ENCODE measurements at places on chromosomes 1 and 21.

GRCh38 chr1:207388721-207389120 lies 65.4 kb upstream of the CR2 start:
- DNase-seq = no peak

GRCh38 chr21:31838586-31839355 lies 34.0 kb upstream of the HUNK start:
- DNase-seq = no peak

DNA sequence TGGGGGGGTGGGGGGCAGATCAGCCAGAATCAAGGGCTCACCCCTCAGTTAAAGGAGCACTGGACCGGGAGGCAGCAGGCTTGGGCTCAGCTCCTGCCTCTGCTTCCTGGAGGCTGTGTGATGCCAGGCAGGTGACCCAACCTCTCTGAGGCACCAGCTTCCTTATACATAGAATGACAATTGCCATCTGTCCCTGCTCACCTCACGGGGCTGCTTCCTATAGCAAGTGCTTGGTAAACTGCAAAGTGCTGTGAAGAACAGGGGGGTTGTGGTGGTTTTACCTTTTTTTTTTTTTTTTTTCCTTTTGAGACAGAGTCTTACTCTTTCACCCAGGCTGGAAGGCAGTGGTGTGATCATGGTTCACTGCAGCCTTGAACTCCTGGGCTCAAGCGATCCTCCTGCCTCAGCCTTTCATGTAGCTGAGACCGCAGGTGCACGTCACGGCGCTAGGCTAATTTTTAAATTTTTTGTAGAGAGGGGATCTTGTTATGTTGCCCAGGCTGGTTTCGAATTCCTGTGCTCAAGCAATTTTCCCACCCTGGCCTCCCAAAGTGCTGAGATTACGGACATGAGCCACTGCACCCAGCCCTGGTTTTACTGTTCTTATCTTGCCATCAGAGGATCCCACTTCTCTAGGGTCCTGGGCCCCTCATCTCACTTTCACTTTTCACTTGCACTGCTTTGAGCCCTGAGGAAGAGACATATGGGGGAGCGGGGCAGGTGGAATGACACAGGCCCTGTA lies 11.6 kb downstream of the KCNQ4 start:
- DNase-seq = no peak

GRCh38 chr1:113760102-113761080 lies 1.1 kb upstream of the PHTF1 start:
- no peak for DNase-seq

DNA sequence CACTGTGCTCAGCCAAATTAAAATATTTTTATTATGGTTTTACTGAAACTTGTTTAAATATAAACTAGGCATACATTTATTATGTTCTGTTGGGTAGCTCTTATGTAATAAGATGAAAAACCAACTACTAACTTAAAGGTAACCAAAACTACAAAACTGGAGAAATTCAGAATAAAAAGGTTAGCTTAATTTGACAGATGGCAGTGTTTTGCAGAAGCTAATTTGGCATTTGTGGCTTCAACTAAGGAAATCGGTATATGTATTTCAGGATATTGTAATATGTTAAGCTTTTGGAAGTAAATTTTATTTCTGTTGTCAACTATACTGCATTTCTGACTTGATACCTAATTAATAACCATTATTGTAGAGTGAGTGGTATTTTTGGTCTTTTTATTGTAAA lies 18.8 kb downstream of the USP25 start:
- DNase-seq = no peak

GRCh38 chr1:222926566-222926965 lies 111.7 kb downstream of the DISP1 start:
- no peak for DNase-seq

- no peak for DNase-seq
Measured at GRCh38 chr1:32501865-32502264, 37.0 kb downstream of the ZBTB8B start.

DNA sequence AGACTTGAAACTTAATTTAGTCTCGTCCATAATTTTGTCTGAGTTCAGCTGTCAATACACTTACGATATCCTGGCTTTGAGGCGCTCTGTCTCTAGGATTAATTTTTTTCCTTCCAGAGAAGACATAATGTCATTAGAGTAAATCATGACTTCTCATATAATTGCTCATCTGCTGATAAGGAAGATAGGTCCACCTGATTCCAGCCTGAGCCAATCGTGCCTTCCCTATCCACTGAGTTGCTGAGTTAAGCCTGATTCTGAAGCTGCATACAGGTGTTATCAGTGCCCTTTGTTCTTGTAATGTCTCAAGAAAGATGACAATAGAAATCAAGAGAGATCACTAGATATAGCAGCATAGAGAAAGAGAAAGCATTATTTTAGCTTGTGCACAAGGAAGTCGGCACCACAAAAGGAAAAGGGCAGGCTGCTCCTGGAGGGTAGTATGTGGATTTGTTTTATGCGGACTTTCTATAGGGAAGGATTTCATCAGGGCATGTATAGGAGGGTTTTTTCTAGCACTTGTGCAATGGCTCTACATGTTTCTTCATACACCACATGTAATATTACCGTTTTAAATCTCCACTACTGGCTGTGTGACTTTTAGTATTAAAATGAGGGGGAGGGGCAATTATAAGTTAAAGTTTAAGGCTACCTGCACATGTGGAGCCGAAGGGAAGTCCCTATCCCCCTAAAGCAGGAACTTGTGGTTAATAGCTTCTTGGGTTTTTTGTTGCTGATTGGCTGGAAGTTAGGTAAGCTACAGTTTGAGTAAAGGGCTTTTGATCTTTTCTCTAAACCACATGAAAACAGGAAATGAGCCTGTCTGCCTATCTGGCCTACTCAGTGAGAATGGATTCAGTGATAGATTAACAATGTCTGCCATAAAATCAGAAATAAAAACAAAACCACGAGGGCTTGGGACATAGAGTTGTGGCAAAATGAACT lies 133.4 kb downstream of the PLPPR5 start:
- peak; percentile 7 for DNase-seq

- DNase-seq = no peak
Measured at GRCh38 chr1:67383999-67384638, 46.1 kb downstream of the SERBP1 start.

All from BE2C (cell line).